Stimulated activated naive B cell treated with anti-CD40 and anti-IgM and Interleukin-4, amounts not matched to agents 10 μg/mL and 1 μg/mL and 100 μg/mL, for 72 hours (primary cell): ENCODE measurements at places on chromosomes 12 and 14.

GRCh38 chr12:21774358-21775132 lies at the start of gene KCNJ8:
KCNJ8 (minus strand) TSS chr12:21774706; CDS start chr12:21773616, 1,090 bp downstream.
- H3K27me3 ChIP-seq = peaks cover 41% of the 10 kb centered on the region
- no peak within 1 kb of the TSS for H3K27ac ChIP-seq
- H3K36me3 ChIP-seq = no peaks in the 10 kb centered on the region
- no peak for DNase-seq

- H3K4me3 ChIP-seq = no peak overlapping the region
- H3K27ac ChIP-seq = no peak overlapping the region
- no peak for DNase-seq
- H3K4me1 ChIP-seq = no peaks in the 10 kb centered on the region
- no peaks in the 10 kb centered on the region for H3K36me3 ChIP-seq
Measured at GRCh38 chr14:94398536-94398935, 10.1 kb upstream of the SERPINA1 start.

GRCh38 chr12:99644629-99645028 lies 2.9 kb upstream of the GARIN6 start:
- no peak overlapping the region for H3K27ac ChIP-seq
- no peaks in the 10 kb centered on the region for H3K36me3 ChIP-seq
- DNase-seq = no peak

GRCh38 chr12:54360717-54361456 lies 3.4 kb downstream of the GPR84 start:
- peak overlapping the region; percentile 6 for H3K4me3 ChIP-seq
- H3K27me3 ChIP-seq = no peaks in the 10 kb centered on the region
- DNase-seq = no peak
- peak overlapping the region; percentile 28 for H3K27ac ChIP-seq

- H3K27me3 ChIP-seq = no peaks in the 10 kb centered on the region
- peaks cover 56% of the 10 kb centered on the region for H3K36me3 ChIP-seq
- DNase-seq = no peak
- peak overlapping the region; percentile 86 for H3K27ac ChIP-seq
- H3K4me3 ChIP-seq = no peak overlapping the region
- peaks cover 30% of the 10 kb centered on the region for H3K4me1 ChIP-seq
Measured at GRCh38 chr14:71597287-71597920, 334.8 kb upstream of the RGS6 start.

DNA sequence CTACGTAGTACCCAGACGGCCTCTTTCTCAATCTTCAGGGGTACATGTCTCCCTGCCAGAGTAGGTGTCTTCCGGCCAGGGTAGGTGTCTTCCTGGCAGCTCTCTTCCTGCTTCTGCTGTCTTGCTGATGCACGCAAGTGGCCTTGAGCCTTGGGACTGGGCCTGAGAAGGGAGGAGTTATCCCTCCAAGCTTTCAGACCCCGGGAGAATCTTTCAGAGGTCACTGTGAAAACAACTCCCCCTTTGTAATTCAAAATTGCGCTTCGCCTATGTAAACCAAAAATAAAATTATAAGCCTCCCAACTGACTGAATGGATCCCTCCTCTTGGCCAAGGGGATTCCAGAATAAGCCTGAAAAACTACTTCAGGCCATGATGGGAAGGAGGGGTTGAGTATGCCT lies 87.3 kb upstream of the NUDT4 start:
- H3K36me3 ChIP-seq = no peaks in the 10 kb centered on the region
- H3K4me1 ChIP-seq = peaks cover 12% of the 10 kb centered on the region
- H3K27ac ChIP-seq = no peak overlapping the region
- H3K27me3 ChIP-seq = peaks cover 14% of the 10 kb centered on the region
- no peak overlapping the region for H3K4me3 ChIP-seq

DNA sequence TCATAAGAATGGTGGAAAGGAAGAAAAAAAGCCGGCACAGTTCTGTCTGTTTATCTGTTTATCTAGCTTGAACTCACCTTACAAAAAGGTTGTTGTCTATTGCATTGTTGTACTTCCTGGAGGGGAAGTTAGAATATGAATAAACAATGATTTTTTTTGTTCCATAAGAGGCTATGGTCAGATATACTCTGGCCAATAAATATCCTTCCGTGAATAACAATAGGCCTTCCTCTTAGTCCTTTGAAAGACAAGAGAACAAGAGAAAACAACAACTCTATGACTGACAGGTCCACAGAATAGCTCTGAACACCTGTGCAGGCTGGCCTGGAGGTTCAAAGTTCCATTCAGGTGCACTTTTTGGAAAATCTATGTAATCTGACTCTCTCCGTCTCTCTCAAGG lies 192.8 kb upstream of the KRR1 start:
- H3K36me3 ChIP-seq = no peaks in the 10 kb centered on the region
- H3K4me1 ChIP-seq = peaks cover 9% of the 10 kb centered on the region
- H3K27me3 ChIP-seq = peaks cover 4% of the 10 kb centered on the region
- H3K4me3 ChIP-seq = no peak overlapping the region
- H3K27ac ChIP-seq = no peak overlapping the region
- no peak for DNase-seq

DNA sequence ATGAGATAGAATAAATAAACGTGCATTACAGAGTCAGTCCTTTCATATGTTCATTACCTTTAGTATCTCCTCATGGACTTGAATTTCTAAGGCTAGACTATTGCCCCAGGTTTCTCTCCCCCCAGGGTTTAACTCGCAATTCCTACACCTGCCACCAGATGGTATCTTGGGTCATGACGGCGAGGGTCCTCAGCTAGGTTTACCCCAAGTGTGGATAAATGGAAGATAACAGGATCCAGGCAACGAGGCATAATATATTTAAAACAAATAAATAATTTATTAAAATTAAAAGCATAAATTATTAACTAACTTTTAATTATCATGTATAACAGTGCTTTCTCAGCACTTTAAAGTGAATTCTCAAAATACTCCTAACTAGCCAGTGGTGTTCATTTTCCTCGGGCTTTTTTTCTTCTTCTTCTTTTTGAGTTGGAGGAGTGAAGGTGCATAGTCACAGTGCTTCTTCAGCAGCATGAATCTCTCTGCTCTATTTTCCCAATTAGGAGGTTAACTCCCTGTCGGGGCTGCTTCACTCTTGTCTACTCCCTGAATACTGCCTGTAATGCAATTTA lies 243.5 kb upstream of the CAND1 start:
- H3K36me3 ChIP-seq = no peaks in the 10 kb centered on the region
- peaks cover 31% of the 10 kb centered on the region for H3K27me3 ChIP-seq
- no peaks in the 10 kb centered on the region for H3K4me1 ChIP-seq
- DNase-seq = no peak

DNA sequence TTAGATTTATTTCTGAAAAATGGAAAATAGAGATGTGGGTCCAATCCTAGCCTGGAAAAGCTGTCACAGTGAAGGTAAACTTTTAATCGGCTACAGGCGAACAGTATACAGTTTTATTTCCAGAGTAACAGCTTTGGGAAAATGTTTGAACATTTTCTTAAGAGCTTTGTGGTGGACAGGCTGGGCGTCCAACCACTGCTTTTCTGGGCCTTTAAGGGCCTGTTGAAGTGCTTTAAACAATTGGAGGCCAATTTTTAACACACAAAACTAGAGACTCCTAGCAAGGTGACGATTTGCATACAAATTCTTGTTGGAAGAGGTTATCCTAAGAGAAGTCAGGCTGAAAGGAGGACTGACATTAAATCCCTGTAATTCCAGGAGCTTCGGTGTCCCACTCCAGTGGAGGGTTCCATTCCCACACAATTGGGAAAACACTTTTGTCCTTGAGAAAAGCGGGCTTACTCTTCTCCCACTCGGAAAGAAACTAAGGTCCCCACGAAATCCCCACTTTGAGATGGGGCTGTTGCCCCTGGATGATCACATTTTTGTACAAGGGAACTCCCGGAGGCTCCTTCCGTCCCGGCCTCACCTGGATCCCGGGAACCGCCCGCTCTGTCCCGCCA lies 26.9 kb downstream of the BCL11B start:
- H3K4me1 ChIP-seq = peaks cover 4% of the 10 kb centered on the region
- DNase-seq = no peak
- H3K27me3 ChIP-seq = peaks cover 57% of the 10 kb centered on the region
- no peak overlapping the region for H3K27ac ChIP-seq
- no peaks in the 10 kb centered on the region for H3K36me3 ChIP-seq
- H3K4me3 ChIP-seq = no peak overlapping the region

GRCh38 chr12:131511391-131511802 lies 199.5 kb upstream of the SFSWAP start:
- peak overlapping the region; percentile 90 for H3K27ac ChIP-seq
- peaks cover 5% of the 10 kb centered on the region for H3K27me3 ChIP-seq

GRCh38 chr12:113056631-113057488 lies at the start of gene DTX1:
DTX1 (plus strand) TSS chr12:113056730; CDS start chr12:113058193, 1,463 bp downstream.
- H3K27ac ChIP-seq = peak within 1 kb of the TSS; percentile 90
- no peaks in the 10 kb centered on the region for H3K36me3 ChIP-seq
- H3K4me1 ChIP-seq = peaks cover 46% of the 10 kb centered on the region
- no peak for DNase-seq
- H3K27me3 ChIP-seq = no peaks in the 10 kb centered on the region
- H3K4me3 ChIP-seq = peak within 1 kb of the TSS; percentile 82

GRCh38 chr12:15592934-15593333 lies 196.3 kb downstream of the EPS8 start:
- no peak overlapping the region for H3K27ac ChIP-seq
- DNase-seq = no peak
- no peak overlapping the region for H3K4me3 ChIP-seq
- peaks cover 8% of the 10 kb centered on the region for H3K36me3 ChIP-seq

- no peak for DNase-seq
- no peak overlapping the region for H3K27ac ChIP-seq
- peaks cover 9% of the 10 kb centered on the region for H3K4me1 ChIP-seq
- H3K4me3 ChIP-seq = no peak overlapping the region
Measured at GRCh38 chr14:58717211-58717610, 79.4 kb downstream of the DACT1 start.

DNA sequence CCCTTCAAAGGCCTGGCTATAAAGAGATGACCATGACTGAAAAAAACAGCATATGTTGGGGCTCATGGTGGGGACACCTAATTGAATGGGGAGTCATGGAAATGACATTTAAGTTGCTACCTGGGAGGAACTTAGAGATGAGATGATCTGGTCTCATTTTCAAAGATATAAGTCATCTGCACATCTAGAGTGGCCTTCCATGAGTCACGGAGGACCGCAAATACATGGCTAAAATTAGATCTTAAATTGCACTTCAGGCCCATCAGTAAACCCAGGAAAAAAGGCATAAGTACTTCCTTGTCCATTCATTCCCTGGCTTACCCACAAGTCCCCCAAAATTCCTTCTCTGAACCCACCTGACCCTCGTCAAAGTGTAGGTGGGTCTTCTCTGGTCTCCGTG lies 53.4 kb downstream of the SPTB start:
- H3K27me3 ChIP-seq = peaks cover 37% of the 10 kb centered on the region
- H3K4me3 ChIP-seq = no peak overlapping the region

- no peaks in the 10 kb centered on the region for H3K4me1 ChIP-seq
- H3K27ac ChIP-seq = no peak overlapping the region
- H3K36me3 ChIP-seq = peaks cover 24% of the 10 kb centered on the region
- no peaks in the 10 kb centered on the region for H3K27me3 ChIP-seq
- no peak overlapping the region for H3K4me3 ChIP-seq
- no peak for DNase-seq
Measured at GRCh38 chr12:22668441-22668840, 43.5 kb downstream of the ETNK1 start.

DNA sequence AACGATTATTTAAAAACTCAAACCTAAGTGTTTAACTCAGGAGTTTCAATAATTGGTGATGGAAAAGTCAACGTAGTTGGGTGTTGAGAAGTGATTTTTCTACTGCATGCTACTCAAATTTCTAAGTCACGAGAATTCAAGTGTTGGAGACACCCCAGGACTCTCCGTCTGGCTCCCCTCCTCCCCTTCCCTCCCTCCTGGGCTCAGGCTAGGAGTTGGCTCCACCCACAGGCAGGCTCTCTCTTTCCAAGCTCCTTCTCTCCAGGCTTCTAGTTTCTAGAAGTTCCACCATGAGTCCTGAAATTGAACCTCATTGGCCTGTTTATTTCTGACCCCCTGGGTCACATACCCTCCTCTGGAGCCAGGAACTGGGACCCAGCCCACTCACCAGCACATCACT lies 73.0 kb downstream of the TMEM132D start:
- H3K36me3 ChIP-seq = no peaks in the 10 kb centered on the region
- H3K4me3 ChIP-seq = no peak overlapping the region
- no peaks in the 10 kb centered on the region for H3K27me3 ChIP-seq
- no peak overlapping the region for H3K27ac ChIP-seq

DNA sequence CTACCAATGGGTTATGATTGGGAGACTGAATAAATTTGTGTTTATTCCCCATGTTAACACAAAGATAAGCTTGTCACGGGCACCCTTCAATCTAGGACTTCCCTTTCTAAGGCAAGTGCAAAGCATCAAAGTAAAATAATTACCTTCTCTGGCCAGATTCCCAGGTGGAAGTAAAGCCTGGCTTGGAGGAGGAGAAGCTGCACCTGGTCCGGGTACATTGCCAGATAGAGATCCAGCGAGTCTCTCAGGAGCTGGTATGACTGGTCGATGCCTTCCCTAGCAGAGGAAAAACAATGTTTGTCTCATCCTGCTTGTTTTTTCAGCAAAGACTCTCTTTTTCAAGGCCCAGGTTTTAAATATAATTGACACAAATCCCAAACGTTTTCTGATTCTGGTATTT lies 24.9 kb downstream of the FBXO21 start:
- H3K27me3 ChIP-seq = no peaks in the 10 kb centered on the region
- DNase-seq = no peak
- no peak overlapping the region for H3K27ac ChIP-seq
- H3K4me1 ChIP-seq = peaks cover 2% of the 10 kb centered on the region
- peaks cover 56% of the 10 kb centered on the region for H3K36me3 ChIP-seq

- DNase-seq = no peak
- no peak overlapping the region for H3K27ac ChIP-seq
- peaks cover 9% of the 10 kb centered on the region for H3K4me1 ChIP-seq
- H3K36me3 ChIP-seq = peaks cover 5% of the 10 kb centered on the region
- peaks cover 37% of the 10 kb centered on the region for H3K27me3 ChIP-seq
Measured at GRCh38 chr12:122197612-122197966, 5.9 kb upstream of the B3GNT4 start.

GRCh38 chr12:28583701-28584261 lies 393.5 kb downstream of the CCDC91 start:
- H3K4me1 ChIP-seq = no peaks in the 10 kb centered on the region
- no peaks in the 10 kb centered on the region for H3K27me3 ChIP-seq
- H3K27ac ChIP-seq = no peak overlapping the region
- no peaks in the 10 kb centered on the region for H3K36me3 ChIP-seq
- DNase-seq = no peak

- H3K4me1 ChIP-seq = no peaks in the 10 kb centered on the region
- no peak overlapping the region for H3K27ac ChIP-seq
- no peak overlapping the region for H3K4me3 ChIP-seq
- no peak for DNase-seq
- H3K27me3 ChIP-seq = no peaks in the 10 kb centered on the region
Measured at GRCh38 chr12:103851127-103851526, 10.1 kb upstream of the NT5DC3 start.

- no peak overlapping the region for H3K4me3 ChIP-seq
- DNase-seq = no peak
- no peak overlapping the region for H3K27ac ChIP-seq
- no peaks in the 10 kb centered on the region for H3K4me1 ChIP-seq
- H3K36me3 ChIP-seq = no peaks in the 10 kb centered on the region
- H3K27me3 ChIP-seq = peaks cover 6% of the 10 kb centered on the region
Measured at GRCh38 chr12:84825149-84825548, 87.5 kb downstream of the SLC6A15 start.

- H3K27me3 ChIP-seq = no peaks in the 10 kb centered on the region
- no peak overlapping the region for H3K4me3 ChIP-seq
- no peak for DNase-seq
- no peaks in the 10 kb centered on the region for H3K4me1 ChIP-seq
- no peak overlapping the region for H3K27ac ChIP-seq
- H3K36me3 ChIP-seq = peaks cover 52% of the 10 kb centered on the region
Measured at GRCh38 chr12:27032679-27033078, 10.3 kb downstream of the MED21 start.

- H3K4me3 ChIP-seq = no peak overlapping the region
- H3K27me3 ChIP-seq = peaks cover 23% of the 10 kb centered on the region
- H3K4me1 ChIP-seq = peaks cover 2% of the 10 kb centered on the region
- no peaks in the 10 kb centered on the region for H3K36me3 ChIP-seq
- no peak for DNase-seq
- H3K27ac ChIP-seq = no peak overlapping the region
Measured at GRCh38 chr12:2580821-2581220, 213.9 kb upstream of the FKBP4 start.
